ENCODE measurements at places on chromosomes 3 and 15.

- no peak for DNase-seq
Observed at GRCh38 chr15:101397521-101398003, 91.9 kb downstream of the PCSK6 start.

DNA sequence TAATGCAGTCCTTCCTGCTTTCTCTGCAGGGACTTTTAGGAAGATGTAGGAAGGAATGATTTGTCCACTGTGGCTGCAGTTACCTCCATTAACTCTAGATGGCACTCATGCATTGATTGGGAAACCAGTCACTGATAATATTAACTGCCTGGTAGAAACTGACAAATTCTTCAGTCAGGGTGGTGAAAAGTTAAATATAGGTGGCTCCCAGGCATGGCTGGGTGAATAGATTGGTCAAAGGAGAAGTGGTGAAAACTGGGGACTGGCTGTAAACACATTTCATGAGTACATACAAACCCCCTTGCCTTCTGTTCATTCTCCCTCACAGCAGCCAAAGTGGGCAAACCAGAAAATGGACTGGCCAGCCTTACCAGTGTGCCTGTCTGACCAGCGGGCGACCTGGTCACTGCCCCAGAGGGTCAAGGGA lies 333.4 kb downstream of the THSD4 start:
- DNase-seq = peak; percentile 19

GRCh38 chr3:14788644-14789043 lies 30.1 kb upstream of the FGD5 start:
- DNase-seq = no peak

- no peak for DNase-seq
Observed at GRCh38 chr3:158918451-158918850, 116.6 kb downstream of the MFSD1 start.

- no peak for DNase-seq
Observed at GRCh38 chr3:182910936-182911781, 69.2 kb downstream of the DCUN1D1 start.

DNA sequence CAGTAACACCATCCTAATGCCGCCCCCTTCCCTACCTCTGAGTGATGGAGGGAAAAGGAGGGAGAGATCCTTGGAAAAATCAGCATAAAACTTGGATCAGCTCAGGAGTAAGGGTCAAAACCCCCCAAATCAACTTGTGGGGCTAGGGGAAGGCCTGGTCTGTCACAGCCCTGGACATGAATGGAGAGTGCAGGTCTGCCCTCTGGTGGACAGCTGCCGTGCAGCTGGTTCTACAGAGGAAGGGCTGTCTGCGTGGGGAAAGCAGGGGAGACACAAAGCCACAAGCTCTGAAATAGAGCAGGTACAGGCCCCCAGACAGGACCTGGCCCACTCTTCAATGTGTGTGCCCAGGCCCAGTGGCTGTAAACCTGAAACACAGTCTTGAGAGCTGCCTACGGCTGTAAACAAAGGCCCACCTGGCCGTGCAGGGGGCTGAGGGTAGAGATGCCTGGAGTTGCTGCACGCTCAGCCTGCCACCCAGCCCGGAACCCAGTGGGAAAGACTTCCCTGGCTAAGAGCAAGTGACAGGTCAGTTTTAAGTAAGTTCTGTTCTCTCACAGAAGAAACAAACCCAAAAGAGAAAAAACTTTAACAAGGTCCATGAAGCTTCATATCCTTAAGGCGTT lies 16.4 kb downstream of the CLK3 start:
- DNase-seq = peak; percentile 4

GRCh38 chr3:76324101-76324500 lies 538.8 kb upstream of the ZNF717 start:
- no peak for DNase-seq

- no peak for DNase-seq
Observed at GRCh38 chr3:83835040-83835439, 1123.7 kb upstream of the CADM2 start.

GRCh38 chr3:143226678-143227291 lies 107.2 kb downstream of the CHST2 start:
- peak; percentile 44 for DNase-seq

DNA sequence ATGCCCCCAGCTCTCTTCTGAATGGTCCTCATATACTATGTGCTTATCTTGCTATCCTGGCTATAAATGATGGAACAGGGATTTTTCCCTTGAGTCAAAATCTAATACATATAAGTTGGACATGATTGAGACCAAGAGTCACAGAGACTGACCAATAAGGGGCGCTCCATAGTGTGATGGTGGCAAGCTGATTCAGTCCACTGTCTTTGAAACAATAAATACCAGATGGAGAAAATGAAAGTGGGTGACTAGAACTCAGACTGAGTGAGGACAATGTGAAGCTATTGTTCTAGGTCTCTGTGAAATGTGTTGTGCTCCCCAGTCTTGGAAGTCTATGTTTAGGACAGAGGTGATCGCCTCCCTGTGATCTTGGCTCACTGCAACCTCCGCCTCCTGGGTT lies 10.6 kb upstream of the FSTL1 start:
- DNase-seq = no peak

- no peak for DNase-seq
Observed at GRCh38 chr15:60822403-60822802, 343.5 kb upstream of the ICE2 start.

- DNase-seq = no peak
Observed at GRCh38 chr3:127607675-127608361, 9.6 kb downstream of the MCM2 start.

DNA sequence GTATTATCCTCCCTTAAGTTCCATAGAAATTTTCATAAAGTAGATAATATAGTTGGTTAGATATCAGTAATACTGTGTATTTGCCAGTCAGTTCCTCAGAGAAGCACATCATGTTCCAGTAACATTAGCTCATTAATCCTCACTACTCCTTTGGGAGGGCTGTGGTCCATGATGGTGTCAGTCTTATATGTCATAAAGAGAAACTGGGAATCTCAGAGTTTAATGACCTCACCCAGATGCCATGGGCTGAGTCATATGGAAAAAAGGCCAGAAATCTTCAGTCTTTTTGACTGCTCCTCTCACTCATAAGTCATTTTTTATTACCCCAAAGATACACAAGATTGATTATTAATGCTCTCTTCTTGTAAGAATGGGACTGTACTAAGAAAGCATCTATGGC lies 188.6 kb downstream of the CHL1 start:
- DNase-seq = no peak

DNA sequence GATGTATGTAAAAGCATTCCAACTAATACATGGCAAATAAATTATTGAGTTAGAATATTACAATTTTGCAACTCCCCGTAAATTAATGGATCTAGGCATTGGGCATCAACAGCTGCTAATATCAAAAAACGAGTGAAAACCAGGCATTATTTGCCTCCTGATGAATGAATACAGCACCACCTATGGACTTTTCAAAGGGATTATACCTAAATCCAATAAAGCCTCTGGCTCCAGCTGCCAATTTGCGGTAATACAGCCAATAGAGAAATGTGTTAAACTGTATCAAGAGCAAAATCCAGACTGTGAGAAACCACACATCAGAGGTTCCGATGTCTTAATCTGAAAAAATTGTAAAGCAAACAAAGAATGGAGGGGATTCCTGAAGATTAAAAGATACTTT lies 16.3 kb upstream of the A4GNT start:
- no peak for DNase-seq

DNA sequence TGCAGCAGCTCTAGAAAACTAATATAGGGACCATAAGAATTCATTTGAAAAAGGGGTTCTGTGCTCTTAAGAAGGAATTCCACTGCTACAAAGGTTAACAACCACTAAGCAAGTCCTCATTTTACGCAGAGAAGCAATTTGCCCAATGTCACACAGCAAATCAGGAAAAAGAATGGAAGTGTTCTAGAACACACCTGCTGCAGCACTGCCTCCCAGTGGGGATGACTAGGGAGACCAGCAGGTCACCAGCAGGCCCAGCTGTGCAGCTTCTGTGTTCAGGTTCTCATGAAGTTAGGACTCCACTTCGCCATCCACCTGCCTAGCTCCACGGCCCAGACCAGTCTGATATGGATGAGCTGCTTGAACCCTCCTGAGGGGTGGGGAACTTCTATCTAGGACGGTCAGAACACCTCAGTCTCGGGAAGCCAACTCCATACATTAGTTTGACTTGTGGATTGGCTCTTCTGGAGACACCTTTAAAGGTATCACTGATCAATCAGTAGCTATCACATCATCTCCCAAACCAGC lies 18.6 kb downstream of the POMGNT2 start:
- no peak for DNase-seq

GRCh38 chr3:155024006-155024638 lies 56.0 kb upstream of the MME start:
- DNase-seq = no peak

GRCh38 chr3:154250291-154250690 lies 74.0 kb downstream of the DHX36 start:
- DNase-seq = no peak

DNA sequence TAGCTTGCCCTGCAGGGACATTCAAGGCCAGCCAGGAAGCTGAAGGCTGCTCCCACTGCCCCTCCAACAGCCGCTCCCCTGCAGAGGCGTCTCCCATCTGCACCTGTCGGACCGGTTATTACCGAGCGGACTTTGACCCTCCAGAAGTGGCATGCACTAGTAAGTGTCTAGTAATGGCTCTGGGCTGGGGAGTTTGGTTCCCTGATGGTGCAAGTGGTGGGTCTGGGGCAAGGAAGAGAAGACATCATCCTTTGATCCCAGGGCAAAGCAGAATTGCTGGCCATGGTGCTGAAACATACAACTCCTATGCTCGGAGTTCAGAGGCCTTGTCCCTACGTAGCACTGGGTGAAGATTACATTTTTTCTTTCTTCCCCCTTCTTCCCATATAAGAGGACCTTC lies 311.4 kb downstream of the EPHB1 start:
- DNase-seq = no peak

DNA sequence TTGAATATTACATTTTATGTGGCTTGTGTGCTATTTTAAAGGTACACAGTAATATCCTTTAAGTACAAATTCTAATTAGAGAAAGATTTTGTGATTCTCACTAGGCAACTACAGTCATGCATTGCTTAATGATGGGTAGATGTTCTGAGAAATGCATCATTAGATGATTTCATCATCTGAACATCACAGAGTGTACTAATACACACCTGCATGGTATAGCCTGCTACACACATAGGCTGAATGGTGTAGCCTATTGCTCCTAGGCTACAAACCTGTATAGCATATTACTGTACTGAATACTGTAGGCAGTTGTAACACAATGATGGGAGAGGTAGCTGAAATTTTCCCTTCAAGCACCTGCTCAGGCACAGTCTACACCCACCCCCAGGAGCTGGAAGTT lies 217.4 kb upstream of the EOMES start:
- no peak for DNase-seq

- DNase-seq = no peak
Observed at GRCh38 chr3:160162440-160162839, 62.8 kb upstream of the C3orf80 start.

- DNase-seq = no peak
Observed at GRCh38 chr3:184334470-184335158, 2.8 kb upstream of the FAM131A start.

DNA sequence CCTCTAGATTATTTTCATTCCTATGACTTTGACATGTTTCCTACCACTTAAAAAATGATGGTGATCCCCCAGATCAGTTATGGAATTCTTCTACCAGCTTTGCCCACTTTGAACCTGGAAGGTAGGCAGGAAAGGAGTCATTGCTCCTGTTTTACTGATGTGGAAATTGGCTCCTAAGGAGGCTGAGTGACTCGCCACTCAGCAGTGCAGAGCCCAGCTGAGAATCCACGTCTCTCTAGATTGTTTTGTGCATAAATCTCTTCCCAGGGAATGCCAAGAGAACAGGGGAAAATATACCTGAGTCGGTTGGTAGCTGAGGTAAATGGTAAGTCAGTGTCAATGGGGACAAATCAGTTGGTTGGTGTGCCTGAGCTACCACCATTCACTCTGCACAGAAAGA lies 4.7 kb downstream of the LTF start:
- DNase-seq = no peak

- DNase-seq = no peak
Observed at GRCh38 chr15:76575679-76576078, 239.1 kb downstream of the ISL2 start.

GRCh38 chr3:185144784-185145183 lies 8.1 kb downstream of the C3orf70 start:
- no peak for DNase-seq

DNA sequence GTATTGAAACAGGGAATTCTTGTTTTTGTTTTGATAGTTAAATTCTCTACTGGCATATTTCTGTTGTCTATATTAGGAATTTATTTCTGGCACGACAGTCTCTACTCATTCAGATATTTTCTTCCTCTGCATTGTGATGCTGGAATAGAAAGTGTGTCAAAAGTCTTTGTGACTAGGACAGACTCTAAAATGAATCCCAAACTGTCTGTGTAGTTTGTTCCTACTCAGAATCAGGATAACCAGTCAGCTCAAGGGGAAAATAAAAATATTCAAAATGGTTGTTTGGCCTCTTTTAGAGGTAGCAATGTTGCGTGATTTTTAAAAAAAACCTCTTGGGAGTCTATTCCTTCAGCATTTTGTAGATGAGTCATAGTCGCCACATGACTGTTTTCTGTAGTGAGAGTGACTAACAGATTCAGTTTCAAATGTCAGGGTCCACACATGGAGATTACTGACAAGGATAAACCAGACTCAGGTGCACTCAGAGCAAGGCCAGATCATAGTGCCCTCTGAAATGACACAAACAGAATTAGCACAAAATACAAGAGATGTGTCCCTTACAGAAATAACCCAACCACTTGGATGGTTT lies 13.1 kb downstream of the SLC7A14 start:
- no peak for DNase-seq

- no peak for DNase-seq
Observed at GRCh38 chr15:24919446-24919845, 35.3 kb upstream of the SNRPN start.

GRCh38 chr3:33858131-33858530 lies 59.7 kb downstream of the PDCD6IP start:
- DNase-seq = no peak

DNA sequence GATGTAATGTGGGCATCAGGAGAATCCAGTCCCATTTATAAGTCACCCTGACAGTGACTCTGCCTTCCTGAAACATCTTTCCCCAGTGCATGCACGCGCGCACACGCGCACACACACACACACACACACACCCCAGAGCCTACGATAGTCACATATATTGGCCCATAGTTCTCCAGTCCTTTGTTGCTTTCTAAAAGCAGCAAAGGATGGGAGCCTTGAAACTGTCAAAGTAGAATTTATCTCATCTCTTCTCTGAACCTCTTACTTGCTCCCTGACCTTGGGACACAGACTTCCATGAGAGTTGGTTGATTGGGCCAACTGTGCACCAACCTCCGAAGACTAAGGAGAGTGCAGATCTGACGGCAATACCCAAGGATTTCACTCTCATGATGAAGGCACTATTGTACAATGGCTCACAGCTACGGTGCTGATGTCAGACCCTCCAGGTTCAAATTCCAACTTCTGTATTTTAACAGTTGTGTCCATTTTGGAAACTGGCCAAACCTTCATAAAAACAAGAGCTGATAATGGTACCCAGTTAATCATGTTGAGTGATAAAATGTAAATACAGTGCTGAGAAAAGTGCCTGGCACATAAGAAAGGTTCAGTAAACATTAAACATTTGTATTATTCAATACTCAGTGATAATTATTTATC lies 8.3 kb downstream of the CPA3 start:
- peak; percentile 93 for DNase-seq

Data from NCI-H774 (cell line).